ENCODE measurements at places on chromosomes 2 and 18.

DNA sequence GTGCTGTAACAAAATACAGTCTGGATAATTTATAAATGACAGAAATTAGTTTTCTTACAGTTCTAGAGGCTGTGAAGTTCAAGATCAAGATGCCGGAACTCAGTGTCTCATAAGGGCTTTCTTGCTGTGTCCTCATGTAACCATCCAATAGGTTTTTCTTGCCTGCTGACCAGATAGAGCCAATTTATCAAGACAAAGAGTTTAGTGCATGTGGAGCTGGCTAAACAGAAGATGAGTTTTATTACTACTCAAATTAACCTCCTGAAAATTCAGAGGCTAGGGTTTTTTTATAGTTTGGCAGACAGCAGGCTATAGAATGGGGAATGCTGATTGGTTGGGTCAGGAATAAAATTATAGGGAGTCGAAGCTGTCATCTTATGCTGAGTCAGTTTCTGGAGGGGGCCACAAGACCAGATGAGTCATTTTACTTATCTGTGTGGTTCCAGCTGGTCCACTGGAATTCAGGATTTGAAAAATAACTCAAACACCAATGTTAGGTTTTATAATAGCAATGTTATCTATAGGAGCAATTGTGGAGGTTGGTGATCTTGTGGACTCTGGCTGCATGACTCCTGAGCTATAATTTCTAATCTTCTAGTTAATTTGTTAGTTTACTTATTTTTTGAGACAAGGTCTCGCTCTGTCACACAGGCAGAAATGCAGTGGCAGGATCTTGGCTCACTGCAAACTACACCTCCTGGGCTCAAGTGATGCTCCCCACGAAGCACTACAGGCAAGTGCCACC is 3.2 kb upstream of the PDK1 start:
- DNase-seq: peak; percentile 69

GRCh38 chr2:2866459-2866858 is 511.2 kb downstream of the EIPR1 start:
- no peak for DNase-seq

DNA sequence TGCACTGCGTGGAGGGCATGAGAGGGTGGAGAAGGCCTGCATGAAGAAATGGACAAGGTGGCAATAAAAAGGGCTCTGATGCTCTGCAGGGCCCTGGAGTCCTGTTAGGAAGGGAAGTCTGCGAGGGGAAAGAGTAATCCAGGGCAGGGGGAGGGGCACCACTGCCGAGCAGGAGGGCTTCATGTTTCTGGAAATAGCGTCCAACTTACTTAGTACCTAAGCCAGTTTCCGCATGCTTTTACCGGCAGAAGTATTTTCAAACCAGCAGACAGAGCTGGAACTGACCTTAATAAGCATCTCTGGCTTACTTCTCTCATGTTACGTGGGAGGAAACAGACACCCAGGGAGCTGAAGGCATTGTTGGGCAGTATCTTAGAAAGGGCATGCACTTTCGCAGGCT is 156.7 kb downstream of the GALNT14 start:
- no peak for DNase-seq

DNA sequence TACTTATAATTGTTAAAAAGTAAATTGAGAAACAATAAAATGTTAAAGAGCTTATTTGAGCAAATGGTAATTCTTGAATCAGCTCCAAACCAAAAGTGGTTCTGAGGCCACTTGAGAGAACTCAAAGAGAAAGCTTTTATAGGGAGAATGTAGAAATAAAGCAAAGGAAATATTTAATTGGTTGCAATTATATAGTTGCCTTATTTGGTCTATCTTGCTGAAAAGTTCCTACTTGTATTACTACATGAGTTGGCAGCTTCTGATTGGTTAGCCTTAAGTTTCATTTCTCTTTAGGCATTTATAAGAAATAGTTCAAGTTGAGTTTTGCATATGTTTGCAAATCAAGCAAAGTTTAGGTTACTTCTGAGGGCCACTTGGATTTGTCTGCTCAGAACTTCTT is 38.1 kb downstream of the SCN2A start:
- DNase-seq: peak; percentile 11

DNA sequence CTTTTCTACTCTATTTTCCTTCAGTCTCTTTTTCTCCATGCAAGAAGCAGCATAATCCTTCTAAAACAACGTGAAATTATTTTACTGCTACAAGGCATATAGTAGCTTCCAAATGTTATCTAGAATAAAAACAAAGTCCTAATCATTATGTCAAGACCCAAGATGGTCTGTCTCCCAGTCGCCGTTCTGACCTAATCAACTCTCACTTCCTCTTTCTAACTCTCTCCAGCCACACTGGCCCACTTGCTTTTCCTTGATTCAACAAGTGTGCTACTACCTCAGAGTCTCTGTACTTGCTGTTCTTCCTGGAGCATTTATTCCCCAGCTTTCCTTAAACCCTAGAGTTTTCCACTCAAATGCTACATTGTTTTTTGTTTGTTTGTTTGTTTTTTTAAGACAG is 1491.2 kb downstream of the LRP1B start:
- DNase-seq: no peak

- DNase-seq: no peak
These were observed 9.0 kb downstream of the CYBRD1 start for GRCh38 chr2:171531291-171531690.

DNA sequence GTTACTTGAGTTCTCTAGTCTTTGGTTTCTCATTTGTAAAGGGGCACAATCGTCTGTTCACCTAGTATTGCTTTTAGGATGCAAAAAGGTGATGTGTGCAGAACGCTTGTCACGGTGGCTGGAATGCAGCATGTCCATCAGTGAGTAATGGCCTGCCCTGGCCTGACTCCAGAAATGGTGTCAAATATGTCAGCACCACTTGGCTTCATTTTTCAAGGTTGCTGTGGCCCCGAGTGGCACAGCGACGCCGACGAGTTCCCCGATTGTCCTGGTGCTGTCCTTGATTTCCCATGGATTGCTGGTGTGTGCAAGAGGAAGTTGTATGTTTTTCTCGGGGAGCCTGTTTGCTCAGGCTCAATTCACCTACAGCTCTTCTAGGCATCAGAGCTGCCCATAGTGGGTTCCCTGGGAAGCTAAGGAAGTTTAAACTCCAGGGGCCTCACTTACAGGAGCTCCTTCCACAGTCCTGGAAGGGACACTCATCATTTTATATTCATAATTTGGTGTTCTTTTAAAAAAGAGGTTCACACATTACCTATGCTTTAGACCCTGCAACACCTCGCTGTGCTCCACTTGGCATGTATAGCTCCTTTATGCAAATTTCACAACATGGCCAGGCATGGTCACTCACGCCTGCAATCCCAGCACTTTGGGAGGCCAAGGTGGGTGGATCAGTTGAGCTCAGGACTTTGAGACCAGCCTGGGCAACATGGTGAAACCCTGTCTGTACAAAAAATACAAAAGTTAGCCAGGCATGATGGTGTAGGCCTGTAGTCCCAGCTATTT is 25.6 kb upstream of the ZNF407 start:
- DNase-seq: no peak
